Activated naive CD4-positive, alpha-beta T cell treated with Interleukin-2 at 50 U/mL for 16 hours (primary cell): ENCODE measurements at places on chromosomes 7 and 10.

- DNase-seq: no peak
These were observed 110.6 kb downstream of the TAX1BP1 start for GRCh38 chr7:27850531-27850930.

- no peak for DNase-seq
These were observed 7.2 kb downstream of the DEPP1 start for GRCh38 chr10:44971434-44971833.

GRCh38 chr7:14988941-14989340 is 86.4 kb upstream of the DGKB start:
- no peak for DNase-seq

- DNase-seq: no peak
These were observed 25.9 kb downstream of the TRDMT1 start for GRCh38 chr10:17175551-17175950.

DNA sequence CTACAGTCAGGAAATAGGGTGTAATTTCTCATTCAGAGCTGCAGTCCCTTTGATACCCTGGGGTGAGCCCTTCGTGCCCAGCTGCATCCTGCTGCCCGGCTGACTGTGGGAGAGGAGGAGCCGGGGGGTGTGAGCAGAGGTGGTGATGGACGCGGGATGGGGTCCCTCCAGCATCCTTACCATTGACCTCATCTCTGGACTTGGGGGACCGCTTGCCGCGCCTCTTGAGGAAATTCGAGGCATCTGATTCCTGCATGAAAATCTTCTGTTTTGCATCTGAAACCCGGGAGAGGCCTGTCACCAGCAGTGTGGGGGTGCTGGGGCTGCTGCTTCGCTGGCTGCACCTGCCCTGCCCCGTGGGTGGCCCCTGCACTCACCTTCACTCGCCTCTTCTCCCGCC is 816 bp downstream of the UCMA start:
- no peak for DNase-seq

DNA sequence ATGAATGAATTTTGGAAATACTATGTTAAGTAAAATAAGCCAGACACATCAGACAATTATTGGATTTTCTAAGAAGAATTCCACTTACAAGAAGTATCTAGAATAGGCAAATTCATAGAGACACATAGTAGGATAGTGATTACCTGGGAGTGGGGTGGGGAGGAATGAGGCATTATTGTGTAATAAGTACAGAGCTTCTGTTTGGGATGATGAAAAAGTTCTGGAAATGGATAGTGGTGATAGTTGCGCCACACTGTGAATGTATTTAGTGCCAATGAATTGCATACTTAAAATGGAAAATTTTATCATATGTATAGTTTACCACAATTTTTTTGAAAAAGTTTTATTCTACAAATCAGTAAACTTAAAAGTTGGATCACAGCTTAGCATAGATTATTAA is 297.2 kb upstream of the KAT6B start:
- DNase-seq: no peak

DNA sequence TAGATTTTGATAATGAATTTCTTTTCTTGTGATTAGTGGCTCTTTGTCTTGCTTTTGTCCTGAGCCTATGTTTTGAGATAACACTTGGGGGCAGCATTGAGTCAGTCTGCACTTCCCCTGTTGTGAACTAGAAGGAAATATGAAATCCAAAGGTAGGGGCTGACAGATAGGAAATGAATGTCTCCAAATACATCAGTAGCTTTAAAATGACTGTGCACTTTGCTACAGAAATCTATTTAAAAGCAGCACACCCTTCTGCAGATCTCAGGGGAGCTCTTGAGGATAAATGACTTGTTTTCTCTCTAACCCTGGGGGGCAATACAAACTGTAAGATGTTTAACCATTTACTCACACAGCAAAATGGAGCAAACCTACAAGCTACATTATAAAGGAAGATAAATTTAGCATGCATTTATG is 176.0 kb upstream of the MYO3A start:
- DNase-seq: no peak

DNA sequence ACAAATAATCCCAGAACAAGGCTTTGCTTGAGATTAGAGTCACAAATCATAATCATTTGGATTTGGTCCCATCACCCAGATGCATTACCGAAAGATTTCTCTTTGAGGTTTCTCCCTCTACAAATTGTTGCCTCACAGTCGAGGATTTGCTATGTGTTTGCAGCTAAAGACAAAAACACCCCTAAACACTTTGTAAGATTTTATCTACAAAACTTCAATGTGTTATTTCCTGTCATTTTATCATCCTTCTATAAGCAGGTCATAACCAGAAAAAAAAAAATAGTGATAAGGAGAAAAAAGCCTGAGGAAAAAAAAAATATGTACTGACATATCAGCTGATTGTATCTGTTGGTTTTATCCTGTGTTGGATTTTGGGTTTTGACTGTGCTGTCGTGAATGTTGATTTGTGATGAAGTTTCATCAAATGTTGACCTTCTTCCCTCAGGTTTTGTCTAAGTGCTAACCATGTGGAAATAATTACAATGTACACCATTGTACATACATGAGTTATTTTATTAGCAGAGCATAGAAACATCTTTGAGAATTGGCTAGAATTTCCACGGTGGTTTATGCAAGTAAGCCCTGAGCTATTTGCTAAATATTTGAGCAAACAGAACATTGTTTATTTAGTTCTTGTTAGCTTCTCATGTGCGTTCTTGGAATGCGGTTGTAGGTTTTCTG is 274.4 kb downstream of the NEBL start:
- no peak for DNase-seq

GRCh38 chr7:77439572-77439971 is 23.4 kb upstream of the GSAP start:
- no peak for DNase-seq

GRCh38 chr10:67076144-67076543 is 150.3 kb downstream of the LRRTM3 start:
- DNase-seq: no peak

DNA sequence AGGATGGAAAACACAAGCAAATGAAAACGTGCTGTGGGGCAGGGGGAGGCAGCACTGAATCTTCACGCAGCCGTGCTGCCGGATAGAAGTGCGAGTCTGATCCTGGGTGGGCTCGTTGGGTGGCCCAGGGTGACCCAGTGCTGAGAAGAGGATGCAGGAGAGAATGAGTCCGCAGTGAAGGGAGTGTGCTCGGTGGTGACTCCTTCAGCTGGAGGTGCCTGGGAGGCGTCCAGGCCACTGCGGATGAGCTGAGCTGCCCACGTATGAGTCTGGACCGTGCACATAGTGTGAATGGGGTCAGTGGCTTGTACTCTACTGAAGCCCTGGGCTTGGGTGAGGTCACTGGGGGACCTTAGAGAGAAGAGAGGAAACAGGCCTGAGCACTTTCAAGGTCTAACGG is 190.0 kb upstream of the MGMT start:
- DNase-seq: no peak

DNA sequence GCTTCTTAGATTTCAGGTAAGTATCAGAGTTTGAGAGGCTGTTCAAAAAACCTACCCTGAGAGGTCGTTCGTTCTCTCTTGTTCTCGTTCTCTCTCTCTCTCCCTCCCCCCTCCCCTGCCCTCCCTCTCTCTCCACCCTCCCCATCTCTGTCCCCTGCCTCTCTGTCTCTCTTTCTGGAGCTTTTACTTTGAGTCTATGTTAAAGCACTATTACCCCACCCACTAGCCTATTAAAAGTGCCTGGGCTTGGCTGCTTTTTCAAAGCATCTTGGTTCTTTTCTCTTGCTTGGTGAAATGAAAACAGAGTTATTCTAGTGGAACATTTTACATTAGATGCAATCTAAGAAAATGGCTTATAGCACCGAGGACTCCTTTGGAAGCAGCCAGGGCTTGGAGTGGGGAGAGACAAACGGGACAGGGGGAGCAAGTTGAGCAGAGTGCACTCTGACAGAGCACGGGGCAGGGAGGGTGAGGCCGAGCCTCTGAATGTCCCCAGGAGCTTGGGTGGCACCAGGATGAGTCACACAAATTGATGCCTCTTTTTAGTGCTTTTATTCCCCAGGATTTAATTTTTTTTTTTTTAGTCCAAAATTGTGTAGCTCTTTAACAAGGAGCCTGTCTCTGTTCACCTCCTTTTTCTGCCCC is 134.3 kb downstream of the CFAP58 start:
- DNase-seq: no peak

DNA sequence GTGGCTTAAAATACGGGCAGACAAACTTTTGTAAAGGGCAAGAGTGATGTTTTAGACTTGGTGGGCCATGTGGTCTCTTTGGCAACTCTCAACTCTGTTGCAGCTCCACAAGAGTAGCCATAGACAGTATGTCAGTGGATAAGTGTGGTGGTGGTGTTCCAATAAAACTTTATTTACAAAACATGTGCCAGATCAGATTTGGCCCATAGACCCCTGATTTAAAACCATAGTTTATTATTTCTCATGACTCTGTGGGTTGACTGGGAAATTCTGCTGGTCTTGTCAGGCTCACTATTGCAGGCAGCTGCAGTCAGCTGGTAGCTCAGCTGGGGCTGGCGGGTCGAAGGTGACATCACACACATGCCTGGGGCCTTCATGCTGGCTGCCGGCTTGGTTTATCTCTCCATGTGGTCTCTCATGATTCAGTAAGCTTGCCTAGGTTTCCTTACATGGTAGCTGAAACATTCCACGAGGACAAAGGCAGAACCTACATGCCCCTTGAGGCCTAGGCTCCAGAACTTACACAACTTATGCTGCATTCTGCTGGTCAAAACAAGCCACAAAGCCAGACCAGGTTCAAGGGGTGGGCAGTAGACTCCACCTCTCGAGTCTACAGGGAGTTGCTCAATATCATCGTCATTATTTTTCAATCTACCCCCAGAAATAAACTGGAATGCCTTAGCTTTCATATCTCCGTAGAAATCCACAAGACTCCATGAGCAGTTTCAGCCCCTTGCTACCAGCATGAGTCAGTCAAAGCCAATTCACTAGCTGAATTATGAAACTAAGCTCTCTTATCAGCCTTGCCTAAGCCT is 245.7 kb downstream of the WDR11 start:
- DNase-seq: no peak

- DNase-seq: no peak
These were observed 632.6 kb downstream of the KCNMA1 start for GRCh38 chr10:77004917-77005564.

- no peak for DNase-seq
These were observed 266.5 kb downstream of the AUTS2 start for GRCh38 chr7:69864822-69865221.

- no peak for DNase-seq
These were observed 1463.4 kb upstream of the CELF2 start for GRCh38 chr10:9554321-9554720.

GRCh38 chr7:143492799-143493739 is 15.4 kb downstream of the TAS2R41 start:
- DNase-seq: no peak

DNA sequence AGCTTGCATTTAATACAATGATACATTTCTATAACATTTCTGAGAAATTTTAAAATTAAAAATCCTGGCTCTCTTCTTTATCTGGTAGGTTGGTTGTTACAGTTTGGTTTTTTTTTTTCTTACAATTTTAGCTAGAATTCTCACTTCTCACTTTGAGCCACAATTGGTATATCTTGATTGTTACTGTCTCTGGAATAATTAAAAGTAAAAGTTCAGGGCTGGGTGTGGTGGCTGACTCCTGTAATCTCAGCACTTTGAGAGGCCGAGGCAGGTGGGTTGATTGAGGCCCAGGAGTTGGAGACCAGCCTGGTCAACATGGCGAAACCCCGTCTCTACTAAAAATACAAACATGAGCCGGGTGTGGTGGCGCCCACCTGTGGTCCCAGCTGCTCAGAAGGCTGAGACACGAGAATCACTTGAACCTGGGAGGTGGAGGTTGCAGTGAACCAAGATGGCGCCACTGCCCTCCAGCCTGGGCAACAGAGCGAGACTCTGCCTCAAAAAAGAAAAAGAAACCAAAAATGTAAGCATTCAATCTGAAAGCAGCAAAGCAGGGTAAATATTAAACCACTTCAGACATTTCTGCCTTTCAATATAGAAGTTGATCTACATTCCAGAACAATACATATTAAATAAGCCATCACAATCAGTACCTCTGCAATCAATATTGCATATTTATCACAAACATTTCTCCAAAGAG is 88.6 kb upstream of the PFKP start:
- no peak for DNase-seq

GRCh38 chr10:123640016-123640535 is 26.1 kb upstream of the GPR26 start:
- DNase-seq: no peak

- DNase-seq: peak; percentile 44
These were observed 14.6 kb downstream of the VOPP1 start for GRCh38 chr7:55557666-55558188.

GRCh38 chr10:2925631-2926030 is 141.7 kb upstream of the PFKP start:
- DNase-seq: no peak

DNA sequence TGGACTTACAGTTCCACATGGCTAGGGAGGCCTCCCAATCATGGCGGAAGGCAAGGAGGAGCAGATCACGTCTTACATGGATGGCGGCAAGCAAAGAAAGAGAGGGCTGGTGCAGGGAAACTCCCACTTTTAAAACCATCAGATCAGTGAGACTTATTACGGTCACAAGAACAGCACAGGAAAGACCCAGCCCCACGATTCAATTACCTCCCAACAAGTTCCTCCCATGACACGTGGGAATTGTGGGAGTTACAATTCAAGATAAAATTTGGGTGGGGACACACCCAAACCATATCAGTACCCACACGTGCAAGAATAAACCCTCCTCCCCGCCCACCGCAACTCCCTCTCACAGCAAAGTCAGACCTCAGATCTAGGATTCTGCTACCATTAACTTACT is 4.5 kb upstream of the AIFM2 start:
- DNase-seq: no peak

- no peak for DNase-seq
These were observed 32.0 kb downstream of the ANTXRL start for GRCh38 chr10:46318799-46319198.

DNA sequence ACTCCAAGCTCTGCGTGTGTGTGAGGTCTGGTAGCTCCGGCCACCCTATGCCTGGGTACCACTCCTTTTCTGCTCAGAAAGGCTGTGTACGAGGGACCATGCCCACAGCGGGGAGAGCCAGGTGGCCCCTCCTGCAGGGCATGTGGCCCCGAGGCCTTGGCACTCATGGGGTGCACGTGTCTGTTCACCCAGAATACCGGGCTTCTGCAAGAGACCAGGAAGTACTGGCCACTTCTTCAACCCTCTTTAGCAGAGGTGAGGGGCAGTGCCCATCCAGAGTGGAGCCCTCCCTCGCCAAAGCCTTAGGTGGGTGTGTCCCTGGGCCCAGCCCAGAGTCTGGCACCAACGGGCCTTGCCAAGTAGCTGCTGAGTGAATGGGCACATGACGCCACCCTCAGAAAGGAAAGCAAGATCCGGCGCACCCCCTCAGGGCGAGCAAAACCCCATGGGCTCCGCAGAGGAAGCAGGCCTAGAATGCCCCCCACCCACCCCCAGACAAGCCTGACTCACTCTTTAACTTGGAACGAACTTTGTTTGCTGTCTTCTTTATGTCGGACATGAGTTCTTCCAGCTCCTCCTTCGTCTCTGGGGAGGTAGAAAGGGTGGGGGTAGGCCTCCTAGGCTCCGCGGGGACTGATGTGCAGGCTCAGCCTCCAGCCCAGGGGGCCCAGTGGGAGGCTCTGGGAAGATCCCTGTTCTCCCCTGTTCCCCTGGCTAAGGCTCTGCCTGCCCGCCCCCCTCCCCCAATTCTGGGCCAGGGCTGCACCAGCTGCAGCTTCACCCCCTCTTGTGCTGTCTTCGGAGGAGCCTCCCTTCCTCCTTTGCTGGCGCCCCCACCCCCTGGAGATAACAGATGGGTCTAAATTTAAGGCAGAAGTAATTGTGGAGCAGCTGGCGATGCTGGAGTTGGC is 14.6 kb downstream of the STX1A start:
- no peak for DNase-seq

- no peak for DNase-seq
These were observed 33.2 kb upstream of the TLX1 start for GRCh38 chr10:101097881-101098280.
